ENCODE measurements at places on chromosomes 12 and 14. TPM values are rescaled to one million over a fixed set of nuclear protein-coding genes. Genes with fewer than 3 reads are reported as not detected.

DNA sequence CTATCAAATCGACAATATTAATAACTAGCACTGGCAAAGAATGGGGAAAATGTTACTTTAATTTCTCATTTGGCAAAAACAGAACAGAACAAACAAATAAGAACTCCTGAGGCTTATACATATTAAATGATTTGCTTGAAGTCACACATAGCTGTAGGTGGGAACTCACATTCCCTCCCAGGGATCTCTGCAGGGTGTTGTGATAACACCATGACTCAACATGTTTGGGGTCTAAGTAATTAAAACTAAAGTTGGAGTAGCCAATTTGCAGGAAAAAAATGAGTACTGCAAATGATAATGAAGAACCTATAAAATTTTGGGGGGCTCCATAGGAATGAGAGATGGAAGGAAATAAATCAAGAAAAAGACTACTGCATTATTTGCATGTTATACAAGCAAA, 27.5 kb downstream of the UNC79 start:
- DNase-seq, result no peak

DNA sequence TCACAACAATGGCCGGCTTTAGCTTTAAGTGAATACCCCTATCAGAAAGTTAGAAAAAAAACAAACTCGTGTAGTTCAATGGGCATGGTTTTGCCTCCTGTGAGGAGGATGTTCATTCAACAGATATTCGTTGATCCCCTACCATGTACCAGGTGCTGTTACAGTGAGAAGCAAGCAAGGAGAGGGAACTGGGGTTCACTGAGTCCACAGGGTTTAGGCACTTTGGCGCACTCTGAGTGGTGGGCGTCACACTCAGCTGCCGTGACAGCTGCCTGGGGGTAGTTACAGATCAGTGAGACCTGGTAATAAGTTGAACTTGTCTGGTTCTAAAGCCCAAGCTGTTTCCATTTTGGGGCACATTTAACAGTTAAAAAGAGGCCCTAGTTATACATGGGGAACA, 74.2 kb downstream of the PAPOLA start:
- no peak for DNase-seq

- no peak for DNase-seq
Observed at GRCh38 chr12:67270622-67271021, 1.5 kb downstream of the CAND1 start.

DNA sequence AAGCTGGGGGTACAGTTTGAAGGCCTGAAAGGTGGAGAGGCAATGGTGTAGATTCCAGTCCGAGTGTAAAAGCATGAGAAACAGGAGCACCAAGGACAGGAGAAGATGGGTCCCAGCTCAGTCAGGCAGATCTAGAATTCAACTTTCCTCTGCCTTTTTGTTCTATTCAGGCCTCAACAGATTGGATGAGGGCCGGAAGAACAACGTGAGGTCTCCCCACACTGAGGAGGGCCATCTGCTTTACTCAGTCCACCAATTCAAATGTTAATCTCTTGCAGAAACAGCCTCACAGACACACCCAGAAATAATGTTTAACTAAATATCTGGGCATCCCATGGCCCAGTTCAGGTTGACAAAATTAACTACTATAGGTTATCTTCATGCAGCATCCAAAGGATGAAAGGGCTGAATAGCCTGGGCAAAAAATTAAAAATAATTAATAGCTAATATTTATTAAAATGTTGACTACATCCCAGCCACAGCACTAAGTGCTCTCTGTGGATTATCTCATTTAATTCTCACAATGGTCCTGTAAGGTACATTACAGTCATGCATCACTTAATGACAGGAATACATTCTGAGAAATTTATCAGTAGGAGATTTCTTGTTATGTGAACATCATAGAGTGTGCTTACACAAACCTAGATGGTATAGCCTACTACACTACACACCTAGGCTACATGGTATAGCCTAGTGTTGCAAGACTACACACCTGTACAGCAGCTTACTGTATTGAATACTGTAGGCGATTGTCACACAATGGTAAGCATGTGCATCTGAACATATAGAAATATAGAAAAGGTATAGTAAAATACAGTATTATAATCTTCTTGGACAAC, 22.5 kb downstream of the BTG1 start:
- no peak for DNase-seq

Gene EIF2S3B
- 0.59 TPM for polyA plus RNA-seq

DNA sequence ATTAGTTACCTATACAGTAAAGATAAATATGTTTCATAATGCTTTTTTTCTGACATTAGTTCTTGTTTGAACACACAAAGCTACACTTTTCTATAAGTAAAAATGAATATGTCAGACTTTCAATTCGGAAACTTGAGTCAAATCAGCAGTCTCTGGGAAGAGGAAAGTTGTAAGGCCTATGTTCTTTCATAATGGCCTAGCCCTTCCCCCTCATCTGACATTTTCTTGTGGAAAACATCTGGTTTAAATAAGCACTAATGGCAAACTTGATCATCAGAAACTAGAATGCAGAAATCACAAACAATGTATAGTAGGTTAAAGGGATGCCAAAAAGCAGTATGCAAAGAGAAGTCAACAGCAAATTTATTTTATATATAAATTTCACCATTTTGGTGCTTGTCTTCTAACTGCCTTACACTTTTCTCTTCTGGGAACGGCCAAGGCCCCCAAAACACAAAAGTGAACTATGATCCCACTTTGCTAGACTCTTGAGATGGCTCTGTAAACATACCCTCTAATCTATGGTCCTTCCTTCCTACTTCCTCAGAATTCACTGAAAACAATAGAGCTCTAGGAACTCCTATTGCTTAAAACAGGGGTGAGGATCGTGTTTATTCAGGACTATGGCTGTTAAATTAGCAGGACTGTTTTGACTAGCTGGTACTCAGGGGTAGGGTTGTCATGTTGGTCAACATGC, 444.1 kb downstream of the RAD51B start:
- peak; percentile 75 for DNase-seq

GRCh38 chr14:38419579-38419978, 163.7 kb upstream of the CLEC14A start:
- no peak for DNase-seq

GRCh38 chr12:97630356-97630755, 167.8 kb downstream of the RMST start:
- no peak for DNase-seq

- no peak for DNase-seq
Observed at GRCh38 chr14:30573226-30573814, 14.4 kb downstream of the G2E3 start.

- no peak for DNase-seq
Observed at GRCh38 chr12:124607681-124608425, 40.4 kb upstream of the NCOR2 start.

Gene ENDOU
- 0.29 TPM for polyA plus RNA-seq

- no peak for DNase-seq
Observed at GRCh38 chr14:36295642-36296627, 24.5 kb downstream of the MBIP start.

Gene DCAF4
- 10.5 TPM for polyA plus RNA-seq

DNA sequence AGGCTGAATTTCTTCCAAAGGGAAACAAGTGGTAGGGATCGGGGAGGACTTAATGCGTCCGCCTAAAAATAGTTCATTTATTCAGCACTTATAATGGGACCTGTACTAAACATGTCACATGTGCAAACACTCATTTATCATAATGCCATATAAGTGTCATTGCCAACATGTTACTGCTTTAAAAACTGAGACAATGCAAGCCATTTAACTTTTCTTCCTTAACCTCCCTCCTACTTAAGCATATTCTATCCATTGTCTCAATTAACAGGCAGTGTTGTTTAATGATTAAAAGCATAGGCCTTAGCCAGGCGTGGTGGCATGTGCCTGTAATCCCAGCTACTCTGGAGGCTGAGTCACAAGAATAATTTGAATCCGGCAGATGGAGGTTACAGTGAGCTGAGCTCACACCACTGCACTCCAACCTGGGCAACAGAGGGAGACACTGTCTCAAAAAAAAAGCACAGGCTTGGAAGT, 13.5 kb upstream of the SCFD1 start:
- DNase-seq, result no peak

GRCh38 chr12:49126852-49127763, 4.1 kb downstream of the TUBA1B start:
- no peak for DNase-seq

- no peak for DNase-seq
Observed at GRCh38 chr14:104830781-104831180, 29.9 kb downstream of the ZBTB42 start.

DNA sequence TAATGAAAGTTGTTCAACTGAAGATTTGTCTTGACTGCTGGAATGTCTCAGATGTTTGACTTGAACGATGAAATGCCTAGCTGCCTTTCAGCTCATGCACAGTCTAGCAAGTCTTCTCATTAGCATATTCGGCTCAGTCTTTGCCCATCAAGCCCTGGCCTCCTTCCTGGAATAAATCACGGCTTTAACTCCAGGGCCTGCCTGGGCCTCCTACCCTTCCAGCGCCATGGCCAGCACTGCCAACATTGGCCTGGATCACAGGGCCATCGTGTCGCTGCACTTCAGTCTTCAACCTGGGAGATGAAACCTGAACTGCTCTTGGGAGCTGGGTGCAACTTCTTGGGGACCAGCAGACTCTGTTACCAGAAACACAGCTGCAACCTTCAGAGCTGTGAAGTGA, 126.7 kb upstream of the TMEM260 start:
- no peak for DNase-seq

GRCh38 chr12:3704512-3705353, 48.2 kb downstream of the CRACR2A start:
- peak; percentile 30 for DNase-seq

Gene CARMIL3
- polyA plus RNA-seq, result 0.74 TPM

GRCh38 chr12:40002178-40003169, 103.4 kb downstream of the SLC2A13 start:
- no peak for DNase-seq

GRCh38 chr14:96752125-96752524, 45.1 kb upstream of the VRK1 start:
- no peak for DNase-seq

DNA sequence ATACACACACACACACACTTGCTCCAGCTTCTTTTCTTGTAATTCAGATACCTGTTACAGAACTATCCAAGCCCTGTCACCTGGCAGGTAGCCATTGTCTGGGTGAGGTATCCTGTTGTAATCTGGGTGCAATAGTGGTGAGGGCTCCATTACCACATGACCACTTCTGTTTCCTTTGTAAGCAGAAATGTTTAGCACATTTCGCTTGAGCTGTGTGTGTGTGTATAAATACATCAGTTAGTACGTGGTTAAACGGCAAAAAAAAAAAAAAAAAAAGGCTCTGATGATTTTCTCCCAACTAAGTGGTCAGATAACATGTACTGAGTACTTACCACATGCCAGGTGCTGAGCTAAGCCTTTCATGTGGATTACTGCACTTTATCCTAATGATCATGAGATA, 129.3 kb upstream of the SSTR1 start:
- DNase-seq, result no peak

DNA sequence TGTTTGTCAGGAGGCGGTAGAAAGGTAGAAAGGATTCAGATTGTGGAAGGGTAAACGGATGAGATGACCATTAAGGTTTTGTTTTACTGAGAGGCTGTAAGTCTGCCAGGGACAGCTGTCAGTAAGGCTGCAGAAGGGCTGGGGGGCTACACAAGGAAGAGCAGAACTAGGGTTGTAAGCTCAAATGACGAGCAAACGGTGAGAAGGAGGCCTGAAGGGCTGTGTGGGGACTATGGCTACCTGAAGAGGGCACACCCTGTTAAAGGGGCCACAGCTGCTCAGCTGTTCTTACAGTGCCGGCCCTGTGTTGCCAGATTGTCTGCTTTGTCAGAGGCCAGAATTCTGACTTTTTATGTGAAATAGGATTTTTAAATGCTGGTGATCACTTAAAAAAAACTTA, 19.1 kb downstream of the VASH1 start:
- no peak for DNase-seq

DNA sequence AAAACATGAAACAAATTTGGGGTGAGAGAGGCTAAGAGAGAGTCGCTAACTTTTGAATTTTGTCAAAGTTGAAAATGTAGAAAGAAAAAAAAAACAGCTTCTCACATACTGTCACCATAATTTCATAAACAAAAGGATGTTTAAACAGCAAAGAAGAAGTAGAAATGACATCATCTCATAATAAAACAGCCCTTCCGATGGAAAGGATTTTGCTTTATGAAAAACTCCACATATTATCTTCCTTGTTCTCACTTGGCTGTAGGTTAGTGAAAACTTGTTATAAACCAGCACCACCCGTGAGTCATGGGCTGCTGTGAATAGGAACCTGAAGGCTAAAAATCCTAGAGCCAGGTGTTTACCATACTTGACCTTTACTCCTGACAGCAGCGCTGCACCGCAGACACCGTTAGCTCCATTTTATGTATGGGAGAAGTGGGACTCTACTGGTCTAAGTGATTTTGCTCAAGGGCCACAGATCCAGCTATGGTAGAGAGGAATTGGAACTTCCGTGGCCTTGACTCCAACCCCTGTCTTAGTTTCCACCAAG, 63.0 kb upstream of the VRK1 start:
- no peak for DNase-seq

- DNase-seq, result no peak
Observed at GRCh38 chr12:14576896-14577295, 9.2 kb upstream of the PLBD1 start.

- DNase-seq, result no peak
Observed at GRCh38 chr14:99363051-99363450, 91.1 kb upstream of the BCL11B start.

Gene OTOGL
- polyA plus RNA-seq, result 0.67 TPM

DNA sequence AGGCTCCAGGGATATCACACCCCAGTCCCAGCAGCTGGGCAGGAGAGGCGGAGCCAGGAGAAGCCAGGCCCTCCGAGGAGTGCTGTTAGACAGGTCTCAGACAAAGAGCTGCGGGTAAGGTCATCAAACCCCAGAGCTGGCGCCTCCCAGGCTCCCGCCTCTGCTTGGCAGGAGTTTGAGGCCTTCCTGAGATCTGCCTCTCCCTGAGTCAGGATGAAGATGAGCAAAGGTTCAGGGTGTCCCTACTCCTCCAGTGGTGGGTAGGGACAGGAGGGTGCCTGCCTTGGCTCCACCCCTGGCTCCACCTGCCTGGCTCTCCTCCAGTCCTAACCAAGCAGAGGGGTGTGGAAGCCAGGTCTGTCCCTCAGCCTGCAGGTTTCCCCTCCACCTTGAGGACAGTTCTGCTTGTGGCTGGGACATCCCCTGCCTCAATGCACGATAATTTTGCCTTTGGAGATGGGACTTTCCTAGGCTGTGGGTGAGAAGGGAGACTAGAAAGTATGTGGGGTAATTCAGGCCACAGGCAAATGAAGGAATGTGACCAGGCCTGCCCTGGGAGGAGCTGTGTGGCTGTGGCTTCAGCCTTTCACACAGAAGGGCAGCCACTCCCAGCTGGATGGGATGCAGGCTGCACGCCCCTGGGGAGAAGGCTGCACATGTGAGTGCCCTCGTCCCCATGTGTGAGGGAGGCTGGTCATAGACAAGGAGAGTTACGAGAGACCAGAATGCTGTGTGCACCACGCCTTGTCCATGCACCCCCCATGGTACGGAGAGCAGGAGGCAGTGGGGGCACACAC, 2.2 kb downstream of the PLEKHG6 start:
- DNase-seq, result no peak

DNA sequence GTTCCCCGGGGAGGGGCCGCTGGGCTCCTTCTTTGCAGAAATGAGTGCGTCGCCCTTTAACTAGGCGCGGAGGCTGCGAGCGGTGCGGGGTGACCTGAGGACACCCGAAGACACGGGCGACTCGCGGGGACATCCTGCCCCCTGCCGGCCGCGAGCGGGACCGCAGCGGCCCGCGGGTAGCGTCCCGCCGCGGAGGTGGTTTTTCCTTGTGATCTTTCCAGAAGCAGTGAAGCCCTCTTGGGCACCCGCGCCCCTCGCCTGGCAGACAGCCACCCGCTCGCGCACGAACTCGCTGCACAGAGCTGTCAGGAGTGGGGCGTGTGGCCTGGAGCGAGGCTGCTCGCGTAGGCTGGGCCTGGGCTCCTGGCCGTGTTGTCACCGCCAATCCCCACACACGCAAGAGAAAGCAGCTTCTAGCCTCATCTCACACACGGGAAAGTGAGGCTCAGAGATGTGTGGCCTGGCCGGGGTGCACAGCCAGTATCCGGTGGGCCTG, 67.2 kb downstream of the DIO3 start:
- peak; percentile 72 for DNase-seq

Measured in muscle of arm (tissue), 14 donors.